ENCODE measurements at places on chromosomes 11 and 22. TPM values are rescaled to one million over a fixed set of nuclear protein-coding genes. Genes with fewer than 3 reads are reported as not detected.

DNA sequence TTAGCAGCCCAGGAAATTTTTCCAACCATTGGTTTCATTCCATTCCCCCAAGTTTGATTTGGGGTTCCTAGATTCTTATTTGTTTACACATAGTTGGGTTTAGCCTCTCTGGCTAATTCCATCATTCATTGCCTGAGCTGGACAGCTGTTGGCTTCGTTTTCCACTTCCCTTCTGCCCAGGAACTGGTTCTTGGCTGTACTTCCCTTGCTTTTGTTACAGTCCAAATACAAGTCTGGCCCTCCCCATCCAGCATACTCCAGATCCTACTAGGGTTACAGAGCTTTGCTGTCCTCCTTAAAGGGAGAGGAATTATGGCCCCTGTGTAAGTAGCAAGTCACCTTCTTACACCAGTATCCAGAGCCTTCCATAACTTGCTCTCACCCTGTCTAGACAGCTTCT is 356.3 kb downstream of the FAT3 start:
- no peak for DNase-seq

- DNase-seq, result no peak
Measured at GRCh38 chr11:96311120-96311568, 31.9 kb downstream of the MAML2 start.

DNA sequence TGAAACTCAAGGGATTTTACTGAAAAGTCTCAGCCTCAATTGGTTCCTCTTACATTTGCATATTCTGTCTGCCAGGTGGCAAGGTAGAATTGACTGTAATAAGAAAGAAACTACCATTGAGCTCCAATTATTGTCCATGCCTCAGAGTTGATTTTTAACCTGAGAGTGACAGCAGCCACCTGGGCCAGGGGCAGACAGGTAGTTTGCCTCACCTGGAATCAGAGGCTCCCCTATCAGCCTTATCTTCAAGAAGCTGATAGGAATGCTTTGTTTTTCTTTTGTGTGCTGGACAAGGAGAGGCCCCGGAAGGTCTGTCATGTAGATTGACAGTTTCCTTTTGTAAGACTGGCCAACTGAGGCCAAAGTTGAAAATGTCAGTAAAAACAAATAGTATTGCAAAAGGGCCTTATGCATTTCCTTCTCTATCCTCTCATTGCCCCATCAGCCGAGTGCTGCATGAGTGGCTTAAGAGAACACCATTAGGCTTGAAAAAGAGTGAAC is 34.1 kb downstream of the CD44 start:
- DNase-seq, result peak; percentile 73

DNA sequence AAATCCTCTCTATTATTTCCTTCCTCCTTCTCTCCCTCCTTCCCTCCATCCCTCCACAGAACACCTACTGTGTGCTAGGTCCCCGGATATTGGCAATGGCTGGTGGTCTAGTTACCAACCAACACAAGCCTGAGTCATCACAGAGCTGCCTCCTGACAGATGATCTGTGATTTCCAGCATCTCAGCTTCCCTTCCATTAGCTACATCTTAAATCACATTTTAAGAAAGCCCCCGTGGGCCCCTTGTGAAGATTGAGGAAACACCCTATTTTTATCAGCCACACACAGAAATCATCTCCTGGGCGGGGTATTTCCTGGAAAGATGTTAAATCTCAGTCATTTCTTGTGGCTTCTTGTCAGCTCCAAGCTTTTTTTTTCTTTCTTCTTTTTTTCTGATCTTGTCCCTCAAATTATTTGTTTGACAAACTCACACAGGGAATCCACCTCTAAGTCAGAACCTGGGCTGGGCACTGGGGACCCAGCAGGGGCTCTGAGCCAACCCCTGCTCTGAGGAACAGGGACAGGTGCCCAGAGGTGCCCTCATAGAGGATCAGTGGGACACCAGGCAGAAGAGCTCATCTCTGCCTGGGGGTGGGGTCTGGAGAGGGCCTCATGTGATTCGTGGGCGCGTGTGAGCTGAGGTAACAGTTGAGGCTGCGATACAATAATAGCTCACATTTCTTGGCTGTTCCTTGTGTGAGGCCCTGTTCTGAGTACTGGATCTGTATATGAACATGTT is 42.4 kb downstream of the CACNA1I start:
- no peak for DNase-seq

SMIM35 gene
- total RNA-seq, result not detected

ZBED4 gene
- total RNA-seq, result 4.8 TPM

DNA sequence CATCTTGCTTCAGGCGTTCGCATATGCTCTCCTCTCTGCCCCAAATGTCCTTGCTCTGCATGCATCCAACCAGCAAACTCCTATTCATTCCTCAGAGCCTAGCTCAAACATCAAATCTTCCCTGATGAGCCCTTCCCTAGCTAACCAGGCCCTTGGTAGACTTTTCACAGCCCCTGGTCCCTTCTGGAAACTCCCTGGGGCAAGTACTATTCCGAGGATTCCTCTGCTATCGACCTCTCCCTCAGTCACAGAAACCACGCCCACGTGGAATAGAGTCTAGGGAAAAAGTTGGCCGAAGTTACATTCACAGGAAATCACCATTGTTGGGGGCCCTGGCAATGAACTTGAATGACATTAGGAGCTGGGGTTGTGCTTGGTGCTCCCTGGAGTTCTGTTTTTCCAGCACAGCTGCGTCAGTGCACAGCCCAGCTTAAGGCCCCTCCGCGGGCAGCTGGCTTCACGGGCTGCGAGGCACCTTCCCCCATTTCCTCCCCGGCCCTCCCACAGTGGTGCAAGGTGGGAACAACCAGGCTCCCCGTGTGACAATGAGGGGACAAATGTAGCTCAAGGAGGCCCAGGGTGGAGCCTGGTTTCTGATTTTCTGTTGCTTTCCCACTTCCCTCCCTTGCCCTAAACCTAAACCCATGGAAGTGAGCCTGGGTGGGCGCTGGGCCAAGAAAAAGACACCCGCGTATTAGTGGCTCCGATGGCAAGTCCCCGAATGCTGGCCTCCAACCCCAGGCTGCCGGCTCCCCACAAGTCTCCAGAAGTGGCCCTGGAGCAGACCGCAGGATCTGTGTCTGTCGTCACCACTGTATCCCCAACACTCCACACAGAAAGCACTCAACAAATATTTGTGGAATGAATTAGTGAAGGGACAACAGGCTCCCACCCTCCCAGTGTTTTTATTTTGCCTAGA is 4.3 kb upstream of the ATP5MGL start:
- DNase-seq, result no peak

- DNase-seq, result no peak
Measured at GRCh38 chr11:117944554-117944953, 15.4 kb upstream of the TMPRSS13 start.

- peak; percentile 11 for DNase-seq
Measured at GRCh38 chr11:73347067-73347466, 29.1 kb upstream of the RELT start.

GRCh38 chr22:48473202-48473601 is 1354.5 kb downstream of the BRD1 start:
- DNase-seq, result no peak

- DNase-seq, result no peak
Measured at GRCh38 chr22:45082795-45083194, 73.0 kb upstream of the PHF21B start.

- DNase-seq, result no peak
Measured at GRCh38 chr11:103903621-103904323, 132.7 kb upstream of the DDI1 start.

DNA sequence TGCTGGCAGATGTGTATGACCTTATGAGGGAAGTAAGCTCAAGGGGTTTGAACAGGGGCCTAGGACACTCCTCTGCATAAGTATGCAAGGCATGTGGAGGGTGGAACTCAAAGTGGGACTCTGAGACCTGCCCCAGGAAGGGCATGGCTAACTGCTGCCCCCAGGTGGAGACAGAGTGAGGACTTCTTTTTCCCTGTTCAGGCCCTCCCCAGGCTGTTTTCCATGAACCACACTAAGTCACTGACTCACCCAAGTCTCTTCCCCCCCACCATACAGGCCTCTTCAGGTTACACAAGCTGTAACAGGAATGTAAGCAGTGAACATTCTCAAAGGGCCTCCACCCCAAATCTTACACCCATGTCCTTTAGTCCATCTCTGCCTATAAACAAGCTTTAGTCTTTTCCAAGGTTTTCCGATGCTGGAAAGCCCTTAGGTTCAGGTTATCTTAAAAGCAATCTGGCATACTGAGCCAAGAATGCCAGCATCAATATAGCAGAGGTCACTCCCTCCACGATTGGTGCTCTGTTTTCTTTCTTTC is 13.1 kb downstream of the EEF1G start:
- peak; percentile 77 for DNase-seq
